ENCODE measurements at places on chromosomes 5 and 9.

DNA sequence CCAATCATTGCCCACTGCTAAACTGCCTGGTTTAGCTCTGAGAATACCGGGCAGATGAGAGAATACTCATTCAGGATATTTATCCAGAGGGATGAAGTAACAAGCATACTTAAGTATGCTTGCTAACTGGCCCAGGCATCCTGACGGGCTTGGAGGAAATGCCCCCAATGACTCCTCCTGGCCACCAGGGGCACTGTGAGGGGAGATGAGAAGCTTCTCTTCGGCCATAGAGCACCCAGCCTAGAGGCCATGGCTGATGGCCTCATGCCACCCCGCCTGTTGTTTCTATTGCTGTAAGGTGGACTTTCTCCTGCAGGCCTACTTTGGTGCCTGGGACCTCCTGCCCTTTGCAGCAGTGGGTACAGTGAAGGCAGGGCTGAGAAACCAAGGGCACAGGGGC, 134.5 kb upstream of the FSTL4 start:
- no peak for ATAC-seq

- no peak for ATAC-seq
These were observed 236.0 kb downstream of the CD180 start for GRCh38 chr5:66960369-66961137.

DNA sequence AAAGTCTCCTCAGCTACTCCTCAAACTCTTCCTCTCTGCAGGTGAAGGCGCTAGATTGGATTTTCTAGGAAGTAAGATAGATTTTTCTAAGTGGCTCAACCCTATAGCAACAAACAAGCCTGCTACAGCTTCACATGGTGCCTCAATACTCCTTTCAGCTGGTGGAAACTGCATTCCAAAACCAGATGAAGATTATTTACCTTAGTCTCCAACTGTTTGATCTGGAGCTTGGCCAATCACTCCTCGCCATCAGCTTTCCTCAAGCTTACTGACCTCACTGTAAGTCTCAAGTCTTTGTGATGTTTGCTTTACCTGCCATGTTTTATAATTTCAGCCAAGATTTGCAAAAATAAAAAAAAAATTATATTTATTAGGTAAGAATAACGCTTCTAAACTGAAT, 622.4 kb downstream of the CHSY3 start:
- ATAC-seq = no peak

DNA sequence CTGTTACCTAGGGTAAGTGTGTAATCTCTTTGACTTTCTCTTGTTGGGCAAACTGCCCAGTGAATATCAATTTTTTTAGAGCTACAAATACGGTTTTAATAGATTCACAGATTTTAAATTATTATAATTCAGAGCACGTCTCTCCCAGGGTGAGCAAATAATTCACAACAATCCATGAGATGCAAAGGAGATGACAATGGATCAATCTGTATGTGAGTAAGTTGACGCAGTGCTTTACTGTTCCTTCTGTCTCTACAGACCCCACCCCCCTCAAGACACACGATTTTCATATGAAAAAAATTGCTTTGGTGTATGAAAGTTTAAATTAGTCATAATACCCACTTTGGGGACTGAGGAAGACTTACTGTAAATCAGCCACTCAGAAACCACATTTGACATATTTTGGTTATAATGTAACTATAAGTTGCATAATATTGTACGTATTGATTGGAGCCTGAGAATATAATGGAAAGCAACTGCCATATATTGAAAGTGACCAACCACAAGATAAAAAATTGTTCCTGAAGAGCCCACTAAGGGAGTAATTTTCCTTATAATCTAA, 201.7 kb downstream of the BNC2 start:
- no peak for ATAC-seq
